ENCODE measurements at places on chromosomes 1 and 21.

DNA sequence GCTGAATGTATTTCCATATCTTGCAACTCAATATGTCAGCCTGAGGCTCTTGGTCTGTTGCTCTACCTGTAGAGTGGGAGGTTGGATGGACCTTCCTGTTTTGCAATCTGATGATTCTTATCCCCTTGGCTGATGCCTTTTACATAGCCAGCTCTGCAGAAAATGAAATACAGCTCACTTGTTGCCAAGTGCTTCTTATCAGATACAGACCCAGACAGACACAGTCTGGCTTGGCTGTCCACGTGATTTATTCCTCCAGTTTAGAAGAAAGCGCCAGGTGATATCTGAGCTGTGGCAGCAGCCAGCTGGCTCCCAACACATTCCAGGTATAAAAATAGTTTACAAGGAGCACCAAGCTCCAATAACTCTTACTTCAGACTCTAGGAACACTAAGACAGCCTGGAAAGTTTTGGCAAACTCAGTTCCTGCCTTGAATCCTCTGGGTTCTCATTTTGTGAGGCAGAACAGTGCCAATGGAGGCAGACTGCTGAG, 479.2 kb upstream of the USP24 start:
- no peak for DNase-seq

DNA sequence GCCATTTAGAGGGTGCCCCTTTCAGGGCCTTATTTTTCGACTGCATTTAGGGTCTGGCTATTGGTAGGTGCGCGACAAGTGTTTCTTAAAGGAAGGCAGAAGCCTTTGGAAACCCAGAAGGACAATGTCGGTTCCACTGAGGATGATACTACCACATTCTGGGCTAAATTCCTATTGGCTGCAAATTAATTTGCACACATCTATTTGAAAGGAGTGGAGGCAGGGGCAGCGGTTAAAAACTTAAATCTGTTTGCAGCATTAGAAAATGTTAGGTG, 1.1 kb downstream of the PATJ start:
- no peak for DNase-seq

DNA sequence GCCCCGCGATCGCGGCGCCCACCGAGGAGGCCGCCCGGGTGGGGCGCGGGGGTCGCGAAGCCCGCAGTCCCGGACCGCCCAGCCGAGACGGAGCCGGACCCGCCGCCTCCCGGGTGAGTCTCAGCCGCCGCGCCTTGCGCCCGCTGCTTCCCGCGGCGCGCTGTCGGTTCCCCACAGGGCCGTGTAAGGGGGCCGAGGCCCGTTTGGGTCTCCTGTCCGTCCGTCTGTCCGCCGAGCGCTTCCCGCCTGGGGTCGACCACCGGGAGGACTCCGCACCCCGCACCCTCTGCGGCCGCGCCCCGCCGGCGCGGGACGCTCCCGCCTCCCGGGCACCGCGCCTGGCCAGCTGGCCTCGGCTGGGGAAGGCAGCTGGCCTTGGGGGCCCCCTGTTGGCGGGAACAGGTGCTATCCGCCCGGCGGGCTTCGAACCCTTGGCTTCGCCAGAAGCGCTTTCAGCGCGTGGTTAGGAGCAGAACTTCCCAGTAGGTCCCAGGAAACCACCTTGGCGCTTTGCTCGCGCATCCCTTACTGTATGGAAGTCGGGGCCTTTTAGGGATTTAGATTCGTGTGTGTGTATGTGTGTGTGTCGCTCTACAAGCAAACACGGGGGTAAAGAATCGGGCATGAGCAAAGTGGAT, 414 bp downstream of the TMEM51 start:
- no peak for DNase-seq

GRCh38 chr1:172405912-172406311, 14.6 kb upstream of the C1orf105 start:
- DNase-seq = no peak

- no peak for DNase-seq
Measured at GRCh38 chr1:203754455-203754864, 10.5 kb upstream of the LAX1 start.

Data from dorsolateral prefrontal cortex (tissue), 122 donors.